ENCODE measurements at places on chromosomes 7 and 10.

DNA sequence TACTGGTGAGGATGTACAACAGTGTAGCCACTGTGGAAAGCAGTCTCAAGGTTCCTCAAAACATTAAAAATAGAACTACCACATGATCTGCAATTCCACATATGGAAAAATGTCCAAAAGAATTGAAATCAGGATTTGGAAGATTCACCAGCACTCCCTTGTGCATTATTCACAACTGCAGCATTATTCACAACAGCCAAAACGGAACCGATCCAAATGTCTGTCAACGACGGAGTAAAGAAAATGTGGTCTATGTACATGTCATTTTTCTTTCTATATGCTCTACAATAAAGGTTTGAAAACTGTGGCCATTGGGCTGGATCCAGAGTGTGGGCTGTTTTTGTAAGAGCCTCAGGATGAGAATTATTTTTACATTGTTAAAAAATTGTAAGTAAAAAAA lies 1206.1 kb upstream of the CELF2 start:
- no peak for DNase-seq

- no peak for DNase-seq
Measured at GRCh38 chr7:100565133-100565571, 8.5 kb downstream of the SAP25 start.

GRCh38 chr10:78811174-78811573 lies 257.6 kb upstream of the ZMIZ1 start:
- no peak for DNase-seq

DNA sequence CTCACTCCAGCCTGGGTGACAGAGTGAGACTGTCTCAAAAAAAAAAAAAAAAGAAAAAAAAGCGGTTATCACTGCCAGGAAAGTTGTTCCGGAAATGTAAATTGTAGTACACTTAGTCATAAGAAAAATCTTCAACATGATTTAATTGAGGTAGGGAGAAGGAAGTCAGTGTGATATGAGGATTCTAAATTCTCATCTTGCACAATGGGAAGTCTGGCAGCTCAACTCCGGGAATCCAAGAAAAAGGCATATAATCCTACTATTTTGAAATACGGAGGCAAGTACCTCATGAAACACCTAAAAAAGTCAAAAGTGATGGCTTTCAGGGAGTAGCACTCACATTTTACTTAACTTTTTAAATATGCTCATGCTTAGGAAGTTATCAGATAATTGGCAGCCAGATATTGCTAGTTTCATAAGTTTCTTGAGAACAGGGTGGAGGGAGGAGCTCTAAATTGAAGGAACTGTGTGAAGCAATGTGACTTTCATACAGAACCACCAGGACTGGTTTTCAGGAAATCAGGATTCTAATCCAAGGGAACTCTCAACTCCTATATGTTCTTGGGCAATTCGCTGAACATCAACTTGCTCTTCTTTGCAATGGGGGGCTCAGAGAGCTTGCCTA lies 2.7 kb upstream of the C7orf25 start:
- no peak for DNase-seq

- no peak for DNase-seq
Measured at GRCh38 chr7:10075866-10076265, 897.8 kb upstream of the PHF14 start.

DNA sequence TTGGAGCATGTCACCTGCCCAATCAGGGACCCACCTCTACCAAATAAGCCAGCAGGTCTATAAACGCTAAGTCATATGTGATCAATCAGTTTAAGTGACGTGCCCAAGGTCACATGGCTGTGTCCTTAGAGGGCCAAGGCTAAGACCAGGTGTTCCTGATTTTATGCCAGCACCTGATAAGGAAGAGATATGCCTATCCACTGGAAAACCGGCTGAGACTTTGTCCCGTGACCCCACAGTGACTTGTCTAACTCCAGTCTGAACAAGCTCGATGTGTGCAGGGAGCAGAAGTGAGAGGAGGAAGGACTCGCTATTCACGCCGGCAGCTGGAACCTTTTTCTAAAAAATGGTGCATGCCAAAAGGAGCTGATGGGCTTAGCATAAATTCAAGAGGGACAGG lies 57.0 kb downstream of the PRKAG2 start:
- no peak for DNase-seq

- no peak for DNase-seq
Measured at GRCh38 chr10:77631241-77631640, 6.4 kb downstream of the KCNMA1 start.

DNA sequence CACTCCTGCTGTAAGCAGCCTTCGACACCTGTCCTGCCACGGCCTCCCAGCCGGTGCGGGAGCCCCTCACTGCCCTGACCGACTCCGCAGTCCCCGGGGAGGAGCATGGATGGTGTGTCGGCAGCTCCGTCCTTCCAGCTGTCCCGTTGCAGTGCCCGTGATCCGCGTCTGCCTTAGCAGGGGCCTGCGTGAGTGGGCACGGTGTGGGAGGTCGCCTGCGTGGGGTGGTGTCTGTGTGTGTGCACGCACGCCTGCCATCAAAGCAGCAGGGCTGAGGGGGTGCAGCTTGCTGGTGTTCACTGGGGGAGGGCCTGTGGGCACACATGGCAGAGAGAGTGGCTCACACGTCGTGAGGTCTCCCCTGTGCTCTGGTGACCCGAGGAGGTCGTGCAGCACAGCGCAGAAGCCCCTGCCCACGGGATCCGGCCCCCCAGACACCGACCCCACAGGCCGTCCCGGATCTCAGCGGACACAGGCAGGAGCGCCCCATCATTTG lies 10.3 kb downstream of the MAFK start:
- DNase-seq = no peak

DNA sequence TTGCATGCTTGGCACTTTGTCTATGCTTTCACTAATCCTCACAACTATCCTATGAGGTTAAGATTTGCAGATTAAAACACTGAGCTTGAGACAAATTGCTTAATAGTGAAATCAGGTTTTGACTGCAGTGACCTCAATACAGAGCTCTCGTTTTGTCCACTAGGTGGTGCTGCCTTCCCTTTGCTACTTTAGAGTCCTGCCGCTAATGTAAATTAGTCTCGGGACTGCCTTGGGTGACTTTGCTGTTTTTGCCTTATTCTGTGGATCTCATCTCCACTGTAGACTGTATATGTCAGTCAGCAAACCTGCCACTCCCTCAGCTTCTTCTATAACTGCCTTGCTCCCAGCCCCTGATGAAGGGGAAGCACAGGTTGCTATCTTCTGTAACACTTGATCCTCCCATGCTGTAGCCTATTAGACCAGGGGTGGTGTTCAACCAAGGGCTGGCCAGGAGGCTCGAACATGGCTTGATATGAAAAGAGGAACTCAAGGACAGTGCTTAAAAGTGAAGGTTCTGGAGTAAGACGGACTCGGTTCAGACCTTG lies 26.0 kb downstream of the ASB4 start:
- peak; percentile 25 for DNase-seq

GRCh38 chr10:32982293-32982709 lies 24.3 kb upstream of the ITGB1 start:
- no peak for DNase-seq

GRCh38 chr7:93211228-93211818 lies 14.9 kb downstream of the HEPACAM2 start:
- no peak for DNase-seq

DNA sequence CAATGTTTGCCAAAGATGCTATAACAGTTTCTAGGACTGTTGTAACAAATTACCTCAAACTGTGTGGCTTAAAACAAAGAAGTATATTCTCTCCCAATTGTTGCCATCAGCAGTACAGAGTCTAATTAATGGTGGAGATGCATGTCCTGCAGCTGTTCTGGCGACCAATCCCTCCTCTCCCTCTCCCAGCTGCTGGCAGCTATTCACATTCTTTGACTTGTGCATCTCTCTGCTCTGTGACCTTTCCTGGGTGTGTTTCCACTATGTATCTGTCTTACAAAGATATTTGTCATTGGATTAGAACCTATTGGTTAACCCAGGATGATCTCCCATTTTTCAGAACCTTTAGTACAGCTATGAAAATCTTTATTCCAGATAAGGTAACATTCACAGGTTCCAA lies 561.7 kb upstream of the POM121L12 start:
- DNase-seq = no peak

GRCh38 chr10:83248106-83248631 lies 891.1 kb upstream of the GHITM start:
- DNase-seq = no peak

GRCh38 chr7:151179287-151179860 lies 7.7 kb downstream of the ASB10 start:
- DNase-seq = no peak

DNA sequence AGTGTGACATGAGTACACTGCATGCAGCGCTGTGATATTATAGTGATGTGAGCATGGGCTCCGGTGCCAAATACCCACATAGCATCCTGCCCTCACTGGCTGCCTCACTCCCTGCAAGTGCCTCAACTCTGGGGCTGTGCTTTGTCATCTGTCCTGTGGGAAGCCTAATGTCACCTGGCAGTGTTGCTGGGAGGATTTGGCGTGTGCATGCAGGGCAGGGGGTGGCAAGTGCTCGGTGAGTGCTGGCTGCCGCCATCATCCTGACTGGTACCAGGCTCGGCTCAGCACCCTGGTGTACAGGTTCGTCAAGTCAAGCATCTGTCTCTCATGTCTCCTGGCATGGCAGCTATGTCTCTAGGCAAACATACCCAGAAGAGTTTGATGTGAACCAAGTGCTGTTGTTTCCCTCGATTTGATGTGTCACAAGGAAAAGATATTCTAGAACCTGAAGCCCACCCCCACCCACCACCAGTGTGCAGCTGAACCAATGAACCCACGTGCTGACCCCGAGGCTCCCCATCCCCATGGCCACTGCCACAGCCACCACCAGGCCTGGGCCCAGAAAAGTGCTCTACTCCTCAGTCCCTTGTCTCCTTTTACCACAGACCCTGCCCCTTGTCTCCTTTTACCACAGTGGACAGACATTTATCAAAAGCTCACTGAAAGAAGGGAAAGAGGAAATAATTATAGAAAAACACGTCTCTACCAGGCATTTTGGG lies 135.8 kb downstream of the MAPK8 start:
- no peak for DNase-seq

DNA sequence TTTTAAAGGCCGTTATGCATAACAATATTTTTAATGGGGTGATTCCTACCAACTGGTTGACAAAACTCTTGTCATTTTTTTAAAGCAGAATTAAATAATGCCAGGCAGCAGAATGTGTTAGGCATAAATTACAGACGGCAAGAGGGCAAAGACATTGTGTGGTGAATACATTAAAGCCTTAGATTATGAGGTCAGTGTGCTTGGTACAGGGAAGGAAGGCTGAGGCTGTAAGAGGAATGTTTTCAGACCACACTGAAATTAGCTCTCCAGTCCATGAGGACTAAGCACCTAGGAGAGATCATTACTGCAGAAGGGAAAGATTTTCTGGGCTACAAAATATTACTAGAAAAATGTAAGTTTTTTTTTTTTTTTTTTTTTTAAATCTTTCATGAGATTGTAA lies 312.8 kb upstream of the PRKCQ start:
- no peak for DNase-seq

DNA sequence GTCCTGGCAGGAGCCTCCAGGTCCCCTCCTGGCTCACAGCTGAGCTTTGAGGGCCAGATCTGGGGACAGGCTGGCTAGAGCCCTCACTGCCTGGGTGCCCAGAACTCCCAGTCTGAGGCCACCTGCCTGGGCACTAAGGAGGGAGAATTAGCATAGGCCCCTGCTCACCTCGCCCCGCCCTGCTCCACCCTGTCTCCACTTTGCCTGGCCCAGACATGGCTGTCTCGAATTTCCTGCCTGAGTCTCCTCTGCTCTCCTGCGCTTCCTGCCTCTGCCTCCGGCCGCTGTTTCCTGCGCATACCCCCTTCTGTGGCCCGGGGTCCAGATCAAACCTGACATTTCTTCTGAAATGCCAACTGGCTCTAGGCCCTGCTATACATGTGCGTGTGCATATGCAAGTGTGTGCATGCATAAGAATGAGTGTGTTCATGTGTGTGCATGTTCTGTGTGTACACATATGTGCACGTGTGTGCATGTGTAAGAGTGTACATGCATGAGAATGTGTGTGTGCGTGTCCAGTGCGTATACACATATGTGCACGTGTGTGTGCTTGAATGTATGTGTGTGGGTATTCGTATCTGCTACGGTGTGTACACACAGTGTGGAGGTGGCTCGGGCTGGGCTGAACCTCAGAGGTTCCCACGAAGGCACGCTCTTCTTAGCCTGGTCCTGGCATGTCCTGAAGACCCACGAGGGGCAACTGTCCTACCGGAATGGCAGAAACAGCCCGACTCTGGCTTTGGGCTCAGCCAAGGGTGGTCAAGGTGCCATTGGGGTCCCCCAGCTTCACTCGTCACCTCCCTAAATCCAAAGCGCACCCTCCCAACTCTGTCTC lies 64.9 kb downstream of the MYL10 start:
- DNase-seq = no peak

DNA sequence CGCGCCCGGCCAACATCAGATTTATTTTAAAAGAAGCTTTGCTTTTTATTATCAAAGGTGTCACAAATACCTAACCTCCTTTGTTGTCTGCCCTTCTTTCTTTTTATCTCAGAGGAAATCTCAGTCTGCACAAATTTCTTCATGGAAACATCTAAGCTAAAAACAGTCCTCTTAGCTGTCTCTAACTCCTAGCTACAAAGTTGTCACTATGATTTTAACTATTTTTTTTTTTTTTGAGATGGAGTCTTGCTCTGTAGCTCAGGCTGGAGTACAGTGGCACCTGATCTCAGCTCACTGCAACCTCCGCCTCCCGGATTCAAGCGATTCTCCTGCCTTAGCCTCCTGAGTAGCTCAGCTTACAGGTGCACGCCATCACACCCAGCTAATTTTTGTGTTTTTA lies 7.3 kb downstream of the TRA2A start:
- no peak for DNase-seq

GRCh38 chr7:7789551-7789988 lies 71.2 kb upstream of the RPA3 start:
- no peak for DNase-seq

DNA sequence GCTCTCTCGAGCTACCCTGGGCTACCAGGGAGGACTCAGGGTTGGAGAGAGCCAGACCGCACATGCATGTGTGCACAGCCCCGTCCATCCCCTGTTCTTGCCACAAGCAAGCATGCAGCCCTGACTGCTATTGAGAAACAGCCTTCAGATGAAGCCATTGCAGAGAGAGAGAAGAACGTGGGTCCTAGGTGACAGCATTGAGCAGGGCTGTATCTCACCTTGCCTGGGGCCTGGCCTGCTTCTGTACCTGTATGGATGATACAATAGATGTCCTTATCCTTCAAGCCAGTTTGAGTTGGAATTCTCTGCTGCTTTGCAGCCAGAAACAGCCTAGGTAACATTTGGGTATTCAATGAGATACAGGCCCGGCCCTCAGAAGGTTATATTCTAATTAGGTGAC lies 127.3 kb upstream of the RHEB start:
- no peak for DNase-seq

DNA sequence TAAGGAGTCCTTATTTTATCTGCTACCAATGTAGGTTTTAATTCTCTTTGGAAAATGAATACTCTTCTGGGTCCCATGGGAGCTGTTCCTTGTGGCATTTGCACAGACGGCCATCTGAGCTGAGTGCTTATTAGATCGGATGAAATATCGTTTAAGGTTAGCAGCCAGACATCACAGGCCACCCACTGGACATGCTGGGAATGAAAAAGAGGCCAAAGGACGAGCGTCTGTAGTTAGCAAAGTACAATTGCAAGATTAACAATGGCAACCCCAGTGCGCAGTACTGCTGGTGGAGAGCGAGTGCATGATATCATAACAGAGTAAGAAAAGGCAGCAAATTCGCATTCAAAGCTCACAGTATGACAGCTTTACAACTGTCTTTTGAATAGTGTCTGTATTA lies 28.3 kb upstream of the CREB5 start:
- no peak for DNase-seq

GRCh38 chr7:4906682-4907081 lies 23.2 kb upstream of the RADIL start:
- DNase-seq = no peak

Measured in activated CD8-positive, alpha-beta memory T cell treated with anti-CD3 and anti-CD28 coated beads for 1 hour (primary cell).